Neural crest cell (in vitro differentiated cells): ENCODE measurements at places on chromosomes 6 and 20. TPM values are rescaled to one million over a fixed set of nuclear protein-coding genes. Genes with fewer than 3 reads are reported as not detected.

The AURKA gene
- total RNA-seq, result 60.3 and 65.2 TPM in 2 replicates

The MYL9 gene
- 19.7 and 19.8 TPM in 2 replicates for total RNA-seq

The DLK2 gene
- 1.5 and 1.6 TPM in 2 replicates for total RNA-seq

The PLCB1 gene
- total RNA-seq, result 10.7 and 13.7 TPM in 2 replicates

The PGC gene
- not detected in 2 replicates for total RNA-seq

The C6orf62 gene
- total RNA-seq, result 85.0 and 85.3 TPM in 2 replicates

The PRRC2A gene
- 347 and 356 TPM in 2 replicates for total RNA-seq

The ISM1 gene
- 0.33 and 0.34 TPM in 2 replicates for total RNA-seq

- no peaks in the 10 kb centered on the region for H3K36me3 ChIP-seq
- peaks cover 9% of the 10 kb centered on the region for H3K27me3 ChIP-seq
- no peaks in the 10 kb centered on the region for H3K4me1 ChIP-seq
- no peak overlapping the region for H3K27ac ChIP-seq
Measured at GRCh38 chr6:208938-209337, 83.3 kb upstream of the DUSP22 start.

- H3K36me3 ChIP-seq, result peaks cover 4% of the 10 kb centered on the region
- no peak for DNase-seq
- H3K27ac ChIP-seq, result no peak overlapping the region
- H3K4me1 ChIP-seq, result peaks cover 32% of the 10 kb centered on the region
- no peak overlapping the region for H3K4me3 ChIP-seq
Measured at GRCh38 chr6:80437221-80437620, 330.8 kb downstream of the BCKDHB start.

DNA sequence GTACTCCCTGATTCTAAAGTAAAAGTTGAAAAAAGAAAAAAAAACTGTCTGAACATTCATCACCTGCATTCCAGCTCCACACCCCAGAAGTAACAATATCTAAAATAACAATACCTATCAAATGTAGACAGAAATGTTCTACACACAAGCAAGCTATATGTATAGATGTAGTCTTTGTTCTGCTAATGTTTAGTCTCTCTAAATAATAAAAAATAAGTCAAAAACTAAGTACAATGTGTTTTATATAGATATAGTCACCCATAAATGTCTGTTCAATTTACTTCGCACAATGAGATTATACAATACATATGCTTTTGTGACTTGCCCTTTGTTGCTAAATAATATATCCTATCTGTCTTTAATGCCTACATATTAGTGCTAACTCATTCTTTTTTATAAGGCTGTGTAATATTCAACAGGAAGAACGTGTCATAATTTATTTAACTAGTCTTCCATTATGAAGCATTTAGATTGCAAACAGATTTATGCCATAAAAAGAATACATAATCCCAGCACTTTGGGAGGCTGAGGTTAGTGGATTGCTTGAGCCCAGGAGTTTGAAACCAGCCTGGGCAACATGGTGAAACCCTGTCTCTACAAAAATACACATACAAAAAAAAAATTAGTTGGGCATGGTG lies 216.2 kb upstream of the ZNF217 start:
- H3K36me3 ChIP-seq, result no peaks in the 10 kb centered on the region
- H3K4me3 ChIP-seq, result no peak overlapping the region
- no peak for DNase-seq
- H3K27ac ChIP-seq, result no peak overlapping the region

- H3K4me1 ChIP-seq, result no peaks in the 10 kb centered on the region
- DNase-seq, result no peak
- H3K27ac ChIP-seq, result no peak overlapping the region
- H3K36me3 ChIP-seq, result peaks cover 31% of the 10 kb centered on the region
- H3K27me3 ChIP-seq, result no peaks in the 10 kb centered on the region
Measured at GRCh38 chr20:31758521-31758920, 19.4 kb downstream of the TPX2 start.

- no peaks in the 10 kb centered on the region for H3K27me3 ChIP-seq
- H3K4me1 ChIP-seq, result peaks cover 13% of the 10 kb centered on the region
- H3K4me3 ChIP-seq, result no peak overlapping the region
- DNase-seq, result no peak
Measured at GRCh38 chr6:5871296-5871695, 135.4 kb downstream of the NRN1 start.

- no peak overlapping the region for H3K27ac ChIP-seq
- peaks cover 20% of the 10 kb centered on the region for H3K4me1 ChIP-seq
- no peaks in the 10 kb centered on the region for H3K36me3 ChIP-seq
- no peak for DNase-seq
- no peak overlapping the region for H3K4me3 ChIP-seq
Measured at GRCh38 chr20:52847731-52848359, 124.3 kb upstream of the TSHZ2 start.

- H3K27ac ChIP-seq, result no peak overlapping the region
- H3K4me3 ChIP-seq, result no peak overlapping the region
- peaks cover 30% of the 10 kb centered on the region for H3K27me3 ChIP-seq
Measured at GRCh38 chr6:84731401-84731800, 33.0 kb downstream of the TBX18 start.

GRCh38 chr6:54730767-54731630 lies 115.6 kb upstream of the FAM83B start:
- DNase-seq, result no peak
- H3K4me3 ChIP-seq, result no peak overlapping the region
- H3K4me1 ChIP-seq, result no peaks in the 10 kb centered on the region
- no peaks in the 10 kb centered on the region for H3K27me3 ChIP-seq
- H3K36me3 ChIP-seq, result peaks cover 8% of the 10 kb centered on the region

- peaks cover 4% of the 10 kb centered on the region for H3K4me1 ChIP-seq
- H3K27ac ChIP-seq, result no peak overlapping the region
- H3K4me3 ChIP-seq, result no peak overlapping the region
- DNase-seq, result no peak
Measured at GRCh38 chr6:75893058-75893775, 144.2 kb downstream of the MYO6 start.

- H3K4me1 ChIP-seq, result peaks cover 17% of the 10 kb centered on the region
- peak overlapping the region; percentile 95 for H3K4me3 ChIP-seq
- no peak overlapping the region for H3K27ac ChIP-seq
- no peaks in the 10 kb centered on the region for H3K27me3 ChIP-seq
Measured at GRCh38 chr6:166381381-166381732, 1.4 kb downstream of the MPC1 start.

GRCh38 chr6:75922226-75922625 lies 150.2 kb downstream of the IMPG1 start:
- H3K27ac ChIP-seq, result no peak overlapping the region
- no peaks in the 10 kb centered on the region for H3K27me3 ChIP-seq
- no peak overlapping the region for H3K4me3 ChIP-seq
- no peak for DNase-seq

- H3K36me3 ChIP-seq, result peaks cover 13% of the 10 kb centered on the region
- H3K27ac ChIP-seq, result no peak overlapping the region
- H3K4me3 ChIP-seq, result no peak overlapping the region
Measured at GRCh38 chr6:170361335-170361734, 54.8 kb downstream of the FAM120B start.

DNA sequence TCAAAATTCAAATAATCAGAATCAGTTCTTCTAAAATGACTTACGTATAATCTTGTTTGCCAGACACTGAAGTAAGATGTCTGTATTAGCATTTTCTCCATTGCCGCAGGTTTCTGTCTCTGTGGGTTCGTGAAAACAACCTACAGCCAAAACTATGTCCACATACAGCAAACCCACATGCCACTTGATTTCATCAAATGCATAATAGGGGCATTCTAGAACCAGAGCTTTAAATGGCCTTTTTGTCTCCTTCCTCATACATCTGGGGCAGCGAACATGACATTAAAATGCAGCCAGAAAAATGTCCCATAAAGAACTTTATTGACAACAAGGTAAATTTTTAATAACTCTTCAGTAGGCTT lies 90.2 kb upstream of the QKI start:
- H3K36me3 ChIP-seq, result no peaks in the 10 kb centered on the region
- H3K4me1 ChIP-seq, result peaks cover 52% of the 10 kb centered on the region
- H3K27ac ChIP-seq, result peak overlapping the region; percentile 89
- no peak for DNase-seq
- H3K4me3 ChIP-seq, result peak overlapping the region; percentile 65
- H3K27me3 ChIP-seq, result no peaks in the 10 kb centered on the region

DNA sequence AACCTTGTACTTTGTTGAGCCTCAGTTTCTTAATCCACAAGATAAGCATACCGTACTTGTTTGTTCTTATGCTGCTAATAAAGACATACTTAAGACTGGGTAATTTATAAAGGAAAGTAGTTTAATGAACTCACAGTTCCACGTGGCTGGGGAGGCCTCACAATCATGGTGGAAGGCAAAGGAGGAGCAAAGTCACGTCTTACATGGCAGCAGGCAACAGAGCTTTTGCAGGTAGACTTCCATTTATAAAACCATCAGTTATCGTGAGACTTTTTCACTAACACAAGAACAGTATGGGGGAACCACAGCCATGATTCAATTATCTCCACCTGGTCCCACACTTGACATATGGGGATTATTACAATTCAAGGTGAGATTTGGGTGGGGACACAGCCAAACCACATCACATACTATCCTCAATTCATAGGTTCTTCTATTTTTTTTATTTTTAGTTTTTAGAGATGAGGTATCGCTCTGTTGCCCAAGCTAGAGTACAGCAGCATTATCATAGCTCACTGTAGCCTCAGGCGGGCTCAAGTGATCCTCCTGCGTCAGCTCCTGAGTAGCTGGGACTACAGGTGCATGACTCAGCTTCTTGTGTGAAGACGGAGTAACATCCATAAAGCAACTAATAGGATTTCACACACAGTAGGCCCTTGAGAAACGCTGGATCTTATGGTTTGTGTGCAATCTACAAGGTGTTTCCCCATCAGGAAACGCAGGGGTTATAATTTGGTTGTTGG lies 76.7 kb upstream of the IYD start:
- peaks cover 19% of the 10 kb centered on the region for H3K4me1 ChIP-seq
- no peaks in the 10 kb centered on the region for H3K36me3 ChIP-seq
- no peaks in the 10 kb centered on the region for H3K27me3 ChIP-seq
- DNase-seq, result no peak
- H3K4me3 ChIP-seq, result no peak overlapping the region

DNA sequence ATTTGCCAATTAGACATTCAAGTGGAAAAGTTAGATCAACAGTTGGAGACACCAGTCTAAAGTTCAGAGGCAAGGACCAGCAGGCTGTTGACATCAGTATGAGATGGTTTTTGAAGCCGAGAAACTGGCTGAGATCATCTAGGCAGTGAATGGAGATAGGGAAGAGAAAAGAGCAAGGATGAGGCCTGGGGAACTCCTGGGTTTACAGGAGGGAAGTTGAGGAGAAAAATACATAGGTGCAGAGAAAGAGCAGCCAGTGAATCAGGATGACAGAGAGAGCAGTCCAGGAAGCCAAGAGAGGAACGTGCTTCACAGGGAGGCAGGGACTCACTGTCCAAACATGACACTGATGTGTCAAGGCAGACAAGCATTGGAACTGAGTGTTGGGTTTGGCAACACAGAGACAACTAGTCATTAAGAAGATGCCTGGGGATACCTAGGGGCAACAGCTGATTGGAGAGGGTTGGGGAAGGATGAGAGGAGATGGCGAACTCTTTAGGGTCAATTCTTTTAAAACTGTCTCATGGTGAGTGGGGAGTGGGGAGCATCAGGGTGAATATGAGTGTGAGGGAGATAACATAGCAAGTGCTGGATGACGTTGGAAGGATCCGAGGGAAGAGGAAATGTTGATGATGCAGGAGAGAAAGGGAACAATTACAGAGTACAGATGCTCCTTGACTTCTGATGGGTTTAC lies 13.2 kb upstream of the SALL4 start:
- H3K36me3 ChIP-seq, result no peaks in the 10 kb centered on the region
- no peaks in the 10 kb centered on the region for H3K27me3 ChIP-seq
- DNase-seq, result no peak
- peaks cover 5% of the 10 kb centered on the region for H3K4me1 ChIP-seq
- no peak overlapping the region for H3K4me3 ChIP-seq

GRCh38 chr6:150207931-150208570 lies 65.2 kb downstream of the PPP1R14C start:
- H3K4me3 ChIP-seq, result no peak overlapping the region
- H3K27ac ChIP-seq, result no peak overlapping the region
- H3K4me1 ChIP-seq, result peaks cover 14% of the 10 kb centered on the region
- H3K36me3 ChIP-seq, result no peaks in the 10 kb centered on the region

- no peaks in the 10 kb centered on the region for H3K36me3 ChIP-seq
- H3K27ac ChIP-seq, result no peak overlapping the region
- no peak overlapping the region for H3K4me3 ChIP-seq
- no peak for DNase-seq
Measured at GRCh38 chr20:23200413-23200812, 114.3 kb upstream of the CD93 start.

- no peaks in the 10 kb centered on the region for H3K4me1 ChIP-seq
- H3K27ac ChIP-seq, result no peak overlapping the region
- no peak overlapping the region for H3K4me3 ChIP-seq
- H3K36me3 ChIP-seq, result no peaks in the 10 kb centered on the region
Measured at GRCh38 chr6:114267897-114268296, 74.9 kb downstream of the HS3ST5 start.

- no peaks in the 10 kb centered on the region for H3K36me3 ChIP-seq
- H3K4me1 ChIP-seq, result peaks cover 15% of the 10 kb centered on the region
- no peak for DNase-seq
- peaks cover 25% of the 10 kb centered on the region for H3K27me3 ChIP-seq
- H3K27ac ChIP-seq, result no peak overlapping the region
Measured at GRCh38 chr6:168134560-168135201, 55.7 kb upstream of the FRMD1 start.
